Activated CD4-positive, CD25-positive, alpha-beta regulatory T cell (primary cell): ENCODE measurements at places on chromosomes 12 and 14.

DNA sequence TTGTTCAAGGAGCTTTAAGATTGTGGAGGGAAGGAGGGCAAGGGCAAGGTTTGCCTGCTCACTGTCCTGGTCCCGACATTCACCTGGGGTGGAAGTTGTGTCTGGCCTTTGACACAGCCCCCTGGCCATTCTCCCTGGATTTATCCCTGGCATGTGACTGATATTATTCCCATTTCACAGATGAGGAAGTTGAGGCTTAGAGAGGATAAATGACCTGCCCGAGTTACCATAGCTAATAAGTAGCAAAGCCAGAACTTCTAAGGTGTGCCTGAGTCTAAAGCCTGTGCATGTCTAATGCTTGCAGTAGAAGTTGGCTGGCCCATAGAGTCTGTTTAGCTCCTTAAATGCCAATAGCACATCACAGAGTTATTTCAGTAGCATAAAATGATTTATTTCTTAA, 720 bp upstream of the FGF6 start:
- no peak for DNase-seq

DNA sequence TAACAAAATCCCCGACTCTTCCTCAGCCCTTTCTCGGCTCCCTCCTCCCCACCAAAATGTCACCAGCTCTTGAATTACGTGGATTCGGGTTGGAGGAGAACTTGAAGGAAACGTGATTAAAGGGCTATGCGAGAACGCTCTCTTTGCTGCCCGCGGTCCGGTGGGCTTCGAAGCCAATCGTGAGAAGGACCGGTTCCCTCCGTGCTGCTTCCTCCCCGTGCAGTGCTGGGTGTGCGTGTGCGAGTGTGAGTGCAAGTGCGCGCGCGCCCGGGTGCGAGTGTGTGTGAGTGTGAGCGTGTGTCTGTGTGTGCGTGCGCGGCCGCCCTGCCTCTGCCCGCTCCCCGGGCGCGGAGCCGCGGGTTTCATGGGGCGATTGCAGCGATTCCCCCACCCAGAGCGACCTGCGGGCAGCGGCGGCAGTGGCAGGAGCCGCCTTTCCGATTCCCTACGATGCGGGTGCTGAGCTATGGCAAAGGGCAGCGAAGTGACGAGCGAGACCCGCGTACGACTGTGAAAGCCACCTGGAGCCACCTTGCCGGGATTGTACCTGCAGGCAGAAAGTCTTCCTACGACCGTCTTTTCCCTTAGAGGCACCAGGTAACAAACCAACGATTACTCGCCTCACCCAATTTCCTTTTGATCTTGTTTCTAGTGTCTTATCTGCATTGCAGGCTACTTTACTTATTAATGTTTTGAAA, 1.4 kb downstream of the LRFN5 start:
- no peak for DNase-seq

DNA sequence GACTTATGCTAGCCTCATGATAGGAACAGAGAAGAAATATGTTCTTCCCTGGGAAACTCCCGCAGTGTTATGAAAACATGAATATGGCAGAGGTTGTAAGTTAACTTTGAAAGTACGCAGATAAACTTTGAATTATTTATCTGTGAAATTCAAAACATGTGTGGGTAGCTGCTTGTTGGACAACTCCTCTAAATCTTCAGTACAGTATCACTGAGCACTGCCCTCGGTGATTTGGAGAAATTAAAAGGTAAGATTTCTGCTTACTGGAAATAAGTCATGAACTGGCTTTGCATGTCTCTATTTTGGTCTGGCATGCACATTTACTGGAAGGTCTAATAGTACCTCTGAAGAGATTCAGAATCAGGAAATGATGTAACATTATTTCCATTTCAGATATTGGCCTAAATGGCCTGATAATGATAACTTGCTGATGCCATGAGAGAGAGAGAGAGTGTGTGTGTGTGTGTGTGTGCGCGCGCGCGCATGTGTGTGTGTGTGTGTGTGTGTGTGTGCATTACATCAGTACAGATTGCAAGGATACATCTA, 1441.9 kb upstream of the FLRT2 start:
- DNase-seq = no peak

DNA sequence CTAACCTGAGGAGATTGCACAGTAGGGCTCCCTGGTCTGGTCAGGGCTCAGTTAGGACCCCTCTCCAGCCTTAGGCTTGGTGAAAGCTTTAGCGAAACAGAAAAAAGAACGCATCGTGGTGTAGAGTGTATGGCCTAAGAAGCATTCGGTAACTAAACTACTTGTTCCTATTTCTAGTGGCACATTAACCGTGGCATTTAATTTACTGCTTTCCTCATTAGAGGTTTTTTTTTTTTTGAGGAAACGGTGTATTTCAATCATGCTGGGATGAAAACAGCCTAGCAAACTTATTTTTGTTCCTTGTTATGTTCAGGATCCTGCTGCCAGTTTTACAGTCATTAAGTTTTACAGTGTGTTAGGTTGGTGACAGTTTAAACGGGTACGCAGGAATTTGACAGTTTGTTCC, 518 bp upstream of the OSBPL8 start:
- no peak for DNase-seq

- DNase-seq = no peak
Measured at GRCh38 chr12:12636641-12637040, 25.0 kb downstream of the CREBL2 start.

GRCh38 chr12:41310367-41310766, 122.2 kb downstream of the PDZRN4 start:
- no peak for DNase-seq

DNA sequence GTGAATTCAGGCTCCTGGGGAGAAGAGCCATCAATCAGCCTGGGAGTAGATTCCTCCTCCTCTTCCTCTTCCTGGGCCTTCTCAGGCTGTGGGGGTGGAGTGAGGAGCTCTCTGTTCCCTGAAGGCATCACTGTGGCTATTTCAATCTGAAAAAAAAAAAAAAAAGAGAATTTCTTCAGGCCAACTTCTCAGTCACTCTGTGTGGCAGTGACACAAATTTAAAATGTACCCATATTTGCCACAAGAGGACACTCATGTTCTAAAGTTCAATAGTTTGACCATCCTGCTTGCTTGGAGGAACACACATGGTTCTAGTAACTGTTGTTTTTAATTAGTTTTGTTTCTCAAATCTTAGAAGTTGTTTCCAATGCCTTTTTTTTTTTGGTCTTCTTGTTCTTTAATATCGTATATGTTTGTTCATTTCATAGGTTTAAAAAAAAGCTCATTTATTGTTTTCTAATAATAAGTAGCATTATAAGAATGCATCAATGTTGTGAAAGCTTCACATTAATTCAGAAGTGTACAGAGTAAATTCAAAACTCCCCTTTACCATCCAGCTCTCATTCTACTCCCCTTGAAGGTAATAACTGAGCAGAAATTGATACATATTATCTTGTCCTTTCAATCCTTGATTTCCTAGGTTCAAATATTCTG, 23.3 kb upstream of the CCER1 start:
- no peak for DNase-seq

DNA sequence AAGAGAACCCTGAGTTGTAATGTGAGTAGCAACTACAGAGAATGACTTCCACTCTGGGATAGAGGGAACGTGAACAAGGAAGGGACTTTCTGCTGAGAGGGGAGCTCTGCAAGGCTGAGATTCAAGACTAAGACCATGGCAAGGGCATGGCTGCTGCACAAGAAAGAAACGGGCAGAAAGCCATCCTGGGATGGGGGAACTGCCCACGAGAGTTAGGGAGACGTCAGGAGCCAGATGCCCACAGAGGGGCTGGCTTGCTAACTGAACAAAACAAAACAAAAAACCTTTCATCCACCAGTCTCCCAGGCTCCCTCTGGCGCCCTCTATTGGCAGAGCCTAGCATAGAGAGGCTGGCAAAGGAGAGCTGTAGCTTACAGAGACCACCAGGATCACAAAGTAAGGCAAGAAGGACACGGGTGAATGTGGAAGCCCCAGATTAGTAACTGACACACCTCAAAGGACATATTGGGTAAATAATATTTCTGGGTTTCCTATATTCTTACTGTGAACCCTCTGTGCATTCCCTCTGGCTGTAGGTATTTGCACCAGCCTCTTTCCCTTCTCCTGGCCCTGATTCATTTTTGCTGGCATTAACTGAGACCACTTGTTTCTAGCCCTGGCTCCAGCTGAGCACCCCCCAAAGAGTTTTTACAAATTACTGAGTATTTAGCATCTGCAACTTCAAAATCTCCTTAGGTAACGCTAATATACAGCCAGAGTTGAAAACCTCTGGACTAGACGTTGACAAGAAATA, 338.3 kb downstream of the EMP1 start:
- DNase-seq = no peak

- no peak for DNase-seq
Measured at GRCh38 chr14:51394384-51394783, 154.3 kb downstream of the TMX1 start.

DNA sequence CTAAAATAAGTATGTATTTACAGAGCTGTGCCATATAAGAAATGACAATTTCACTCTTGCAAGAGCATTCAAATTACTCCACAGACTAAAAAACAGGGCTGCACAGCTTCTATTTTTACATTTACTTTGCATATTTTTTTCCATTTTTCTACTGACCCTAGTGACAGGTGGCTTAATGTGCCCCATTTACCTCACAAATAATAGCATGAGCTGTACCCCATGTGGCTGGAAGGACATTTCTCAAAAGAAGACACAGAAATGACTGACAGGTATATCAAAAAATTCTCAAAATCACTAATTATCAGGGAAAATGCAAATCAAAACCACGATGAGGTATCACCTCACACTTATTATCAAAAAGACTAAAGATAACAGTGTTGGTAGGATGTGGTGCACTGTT, 1128.6 kb downstream of the SLC16A7 start:
- no peak for DNase-seq

- no peak for DNase-seq
Measured at GRCh38 chr12:15842108-15842507, 40.1 kb upstream of the STRAP start.
